ENCODE measurements at places on chromosomes 16 and 17.

DNA sequence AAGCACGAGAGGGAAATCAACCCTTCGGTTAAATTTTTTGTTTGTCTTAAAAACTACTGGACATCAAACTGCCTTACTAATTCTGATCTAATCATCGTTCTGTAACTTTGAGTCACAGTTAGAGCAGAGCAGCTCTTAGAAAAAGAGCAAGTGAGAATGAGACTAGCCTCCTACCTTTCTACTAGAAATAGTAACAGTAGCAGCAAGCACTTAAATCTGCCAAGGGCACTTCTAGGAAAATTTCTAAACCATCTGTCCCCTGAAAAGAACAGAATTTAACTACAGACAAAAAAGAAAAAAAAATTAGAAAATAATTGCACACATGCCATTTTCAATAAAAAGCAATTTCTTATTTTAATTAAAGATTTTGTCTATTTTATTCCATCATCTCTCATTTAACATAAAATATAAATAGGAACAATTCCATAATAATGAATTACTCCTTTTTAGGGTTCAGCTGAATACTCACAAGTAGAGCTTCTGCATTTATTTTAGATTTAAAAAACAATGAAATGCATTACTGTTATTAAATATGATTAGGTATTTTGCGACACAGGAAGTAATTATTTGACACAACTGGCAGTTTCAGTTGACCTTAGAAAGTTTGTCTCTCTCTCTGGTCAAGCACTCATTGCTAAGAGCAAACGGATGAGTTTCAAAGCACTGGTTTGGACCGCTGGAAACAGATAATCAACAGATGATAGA, 250.8 kb upstream of the SOX9 start:
- no peak for DNase-seq

- DNase-seq, result no peak
Measured at GRCh38 chr17:47427985-47428384, 102.9 kb upstream of the NPEPPS start.

GRCh38 chr17:49646391-49647255, 31.3 kb downstream of the SPOP start:
- DNase-seq, result no peak

GRCh38 chr17:38900978-38901656, 24.3 kb upstream of the LASP1NB start:
- DNase-seq, result no peak

GRCh38 chr16:80733407-80733806, 71.0 kb downstream of the CDYL2 start:
- no peak for DNase-seq

GRCh38 chr17:75975757-75976174, 3.2 kb downstream of the ACOX1 start:
- no peak for DNase-seq

DNA sequence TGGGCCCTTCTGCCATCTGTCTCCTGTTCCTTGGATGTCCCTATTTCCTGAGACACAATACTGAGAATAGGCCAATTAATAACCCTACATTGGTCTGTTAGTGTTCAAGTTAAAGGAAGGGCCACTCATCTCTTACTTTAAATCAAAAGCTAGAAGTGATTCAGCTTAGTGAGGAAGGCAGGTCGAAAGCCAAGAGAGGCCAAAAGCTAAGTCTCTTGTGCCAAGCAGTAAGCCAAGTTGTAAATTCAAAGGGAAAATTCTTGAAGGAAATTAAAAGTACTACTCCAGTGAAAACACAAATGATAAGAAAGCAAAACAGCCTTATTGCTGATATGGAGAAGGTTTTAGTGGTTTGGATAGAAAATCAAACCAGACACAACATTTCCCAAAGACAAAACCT, 28.8 kb downstream of the ANKFN1 start:
- DNase-seq, result no peak

DNA sequence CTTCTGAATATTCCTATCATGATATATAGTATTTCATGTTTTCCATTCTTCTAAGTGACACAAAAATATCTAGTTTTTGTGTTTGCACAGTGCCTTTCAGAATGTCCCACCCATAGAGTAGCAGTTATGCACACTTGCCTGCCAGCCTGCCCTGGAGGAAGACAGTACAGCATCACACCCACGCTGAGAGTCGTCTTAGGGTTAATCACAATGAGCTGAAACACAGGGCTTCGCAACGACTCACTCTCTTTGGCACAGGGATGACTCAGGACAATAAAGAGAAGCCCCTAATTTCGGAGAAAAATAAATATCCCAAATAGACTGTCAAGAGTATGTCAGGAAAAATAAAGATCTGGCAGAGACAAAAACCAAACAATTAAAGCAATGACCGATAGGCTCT, 11.6 kb upstream of the NDUFAB1 start:
- no peak for DNase-seq

DNA sequence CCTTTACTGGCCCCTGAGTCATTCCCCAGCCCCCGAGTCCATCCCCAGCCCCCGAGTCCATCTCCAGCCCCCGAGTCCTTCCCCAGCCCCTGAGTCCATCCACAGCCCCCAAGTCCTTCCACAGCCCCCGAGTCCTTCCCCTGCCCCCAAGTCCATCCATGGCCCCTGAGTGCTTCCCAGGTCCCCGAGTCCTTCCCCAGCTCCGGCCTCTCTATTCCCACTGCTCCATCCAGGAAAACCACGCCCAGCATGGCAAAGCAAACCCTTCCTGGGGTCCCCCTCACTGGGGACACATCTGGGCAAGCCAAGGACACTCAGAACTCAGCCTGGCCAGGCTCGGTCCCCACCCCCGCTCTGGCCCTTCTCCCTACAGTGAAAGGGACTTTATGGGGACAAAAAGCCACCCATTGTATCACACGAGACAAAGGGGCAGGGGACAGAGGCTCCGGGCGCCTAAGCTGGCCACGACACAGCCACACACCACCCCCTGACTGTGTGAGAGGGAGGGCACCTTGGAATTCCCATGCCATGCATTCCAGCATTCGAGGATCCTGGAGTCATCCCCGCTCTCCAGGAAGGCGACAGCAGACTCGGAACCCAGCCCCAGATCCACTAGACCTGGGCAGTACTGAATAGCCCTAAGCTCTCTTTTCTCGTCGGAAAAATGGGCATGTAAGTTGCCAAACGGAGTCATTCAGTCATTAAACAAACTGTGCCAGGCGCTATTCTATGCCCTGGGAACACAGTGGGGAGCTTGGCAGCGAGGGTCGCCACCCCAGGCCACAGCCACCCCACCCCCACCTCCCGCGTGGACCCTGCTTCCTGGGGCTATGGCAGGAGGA, 14.0 kb downstream of the PLLP start:
- no peak for DNase-seq

Data from Right ventricle myocardium superior (tissue), 1 donor.